Gastroesophageal sphincter (tissue), 4 donors: ENCODE measurements at places on chromosomes 7 and 10. TPM values are rescaled to one million over a fixed set of nuclear protein-coding genes. Genes with fewer than 3 reads are reported as not detected.

GLI3 gene
- 9.2 TPM for total RNA-seq

ZNF485 gene
- 2.6 TPM for total RNA-seq

CHN2 gene
- total RNA-seq: 9.7 TPM

ZNF775 gene
- total RNA-seq: 11.2 TPM

ZNF467 gene
- 9.4 TPM for total RNA-seq

UTF1 gene
- not detected for total RNA-seq

TDRD1 gene
- total RNA-seq: not detected

COL13A1 gene
- 6.8 TPM for total RNA-seq

LDB3 gene
- 15.5 TPM for total RNA-seq

GPR141 gene
- not detected for total RNA-seq

LMOD2 gene
- total RNA-seq: not detected

LIPJ gene
- not detected for total RNA-seq

SEMA3A gene
- 24.6 TPM for total RNA-seq

SPDYE2B gene
- not detected for total RNA-seq

DNA sequence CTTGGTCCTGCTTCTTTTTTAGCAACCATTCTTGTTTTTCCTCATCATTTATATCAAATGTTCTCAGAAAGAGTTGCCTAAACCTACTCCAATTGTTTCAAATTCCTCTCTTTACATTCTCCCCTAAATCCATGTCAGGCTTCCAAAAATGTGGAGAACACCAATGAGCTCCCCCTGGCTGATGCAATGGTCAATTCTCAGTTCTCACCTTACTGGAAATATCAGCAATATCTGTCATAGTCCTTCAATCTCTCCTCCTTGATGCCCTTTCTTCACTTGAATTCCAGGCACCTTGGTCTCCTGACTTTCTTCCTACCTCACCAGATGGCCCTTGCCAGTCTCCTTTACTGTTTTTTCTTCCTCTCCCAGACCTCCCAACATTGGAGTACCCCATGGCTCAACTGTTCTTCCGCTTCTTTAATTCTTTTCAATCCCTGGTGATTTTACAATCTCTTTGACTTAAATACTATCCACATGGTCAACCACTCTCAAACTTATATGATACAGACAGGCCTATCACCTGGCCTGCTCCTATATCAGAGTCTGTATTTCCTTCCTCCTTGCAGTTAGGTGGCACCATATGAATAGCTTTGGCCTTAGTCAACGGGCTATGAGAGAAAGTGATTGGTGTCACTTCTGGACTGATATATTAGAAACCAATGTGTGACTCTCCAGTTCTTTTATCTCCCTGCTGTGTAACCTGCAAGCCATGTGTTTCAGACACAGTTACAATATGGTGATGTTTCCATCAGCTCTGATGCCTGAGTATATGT is 47.4 kb upstream of the CAV2 start:
- ATAC-seq: no peak

GRCh38 chr7:35036361-35037171 is 719 bp downstream of the DPY19L1 start:
- ATAC-seq: peak; percentile 10

DNA sequence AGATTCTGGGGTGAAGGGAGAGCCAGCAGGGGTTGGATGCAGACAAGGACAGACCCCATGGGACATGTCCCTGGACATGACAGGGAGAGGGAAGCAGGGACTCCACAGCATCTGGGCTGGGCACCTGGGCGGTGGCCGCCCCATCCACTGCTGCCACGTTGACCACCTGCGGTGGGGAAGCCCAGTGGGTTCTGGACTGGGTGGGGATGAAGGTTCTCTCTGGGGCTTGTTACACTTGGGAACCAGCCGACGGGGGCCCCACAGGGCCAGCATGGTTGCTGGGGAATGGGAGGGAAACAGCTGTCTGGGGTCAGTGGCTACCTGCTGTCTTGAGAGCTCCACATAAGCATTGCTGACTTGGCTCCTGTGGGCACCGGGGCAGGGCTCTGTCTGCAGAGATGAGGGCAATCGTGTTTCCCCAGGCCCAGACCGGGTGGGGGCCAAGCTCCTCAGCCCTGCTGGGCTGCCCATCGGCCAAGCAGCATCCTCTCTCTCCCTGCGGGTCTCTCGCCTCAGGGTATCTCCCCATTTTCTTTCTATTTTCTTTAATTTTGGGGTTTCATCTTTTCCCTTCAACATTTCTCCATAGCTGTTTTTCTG is 443.6 kb upstream of the PFKP start:
- no peak for ATAC-seq

DNA sequence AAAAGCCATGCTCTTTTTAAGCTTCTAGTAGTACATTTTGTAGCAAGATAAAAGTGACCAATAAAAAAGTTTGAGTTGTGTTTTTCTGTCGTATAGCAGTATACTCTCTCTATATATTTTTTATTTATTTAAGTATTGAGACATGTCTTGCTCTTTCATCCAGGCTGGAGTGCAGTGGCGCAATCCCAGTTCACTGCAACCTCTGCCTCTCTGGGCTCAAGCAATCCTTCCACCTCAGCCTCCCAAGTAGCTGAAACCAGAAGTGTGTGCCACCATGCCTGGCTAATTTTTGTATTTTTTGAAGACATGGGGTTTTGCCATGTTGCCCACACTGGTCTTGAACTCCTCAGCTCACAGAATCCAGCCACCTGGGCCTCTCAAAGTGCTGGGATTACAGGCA is 2.8 kb downstream of the SUGCT start:
- no peak for ATAC-seq

DNA sequence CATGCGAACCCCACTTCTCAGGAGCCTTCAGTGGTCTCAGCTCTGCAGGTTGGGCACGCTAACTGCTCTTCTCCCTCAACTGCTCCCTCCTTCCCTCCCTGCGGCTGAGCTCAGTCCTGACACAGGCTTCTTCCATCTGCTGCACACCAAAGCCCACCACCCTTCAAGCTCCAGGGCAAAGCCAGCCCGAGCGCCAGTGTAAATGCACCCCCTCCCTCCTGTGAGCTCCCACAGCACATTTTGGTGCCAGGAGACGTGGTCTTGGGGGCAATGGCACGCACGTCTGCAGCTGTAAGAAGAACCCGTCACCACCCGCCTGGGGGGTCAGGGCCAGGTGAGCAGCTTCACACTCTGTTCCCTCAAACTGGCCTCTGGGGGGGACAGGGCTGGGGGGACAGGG is 15.9 kb downstream of the VIPR2 start:
- ATAC-seq: no peak

GRCh38 chr7:76356823-76357222 is 2.0 kb downstream of the YWHAG start:
- no peak for ATAC-seq

GRCh38 chr7:86391813-86392212 is 251.9 kb upstream of the GRM3 start:
- ATAC-seq: no peak

- no peak for ATAC-seq
These were observed 3.1 kb downstream of the HERPUD2 start for GRCh38 chr7:35691827-35692307.

DNA sequence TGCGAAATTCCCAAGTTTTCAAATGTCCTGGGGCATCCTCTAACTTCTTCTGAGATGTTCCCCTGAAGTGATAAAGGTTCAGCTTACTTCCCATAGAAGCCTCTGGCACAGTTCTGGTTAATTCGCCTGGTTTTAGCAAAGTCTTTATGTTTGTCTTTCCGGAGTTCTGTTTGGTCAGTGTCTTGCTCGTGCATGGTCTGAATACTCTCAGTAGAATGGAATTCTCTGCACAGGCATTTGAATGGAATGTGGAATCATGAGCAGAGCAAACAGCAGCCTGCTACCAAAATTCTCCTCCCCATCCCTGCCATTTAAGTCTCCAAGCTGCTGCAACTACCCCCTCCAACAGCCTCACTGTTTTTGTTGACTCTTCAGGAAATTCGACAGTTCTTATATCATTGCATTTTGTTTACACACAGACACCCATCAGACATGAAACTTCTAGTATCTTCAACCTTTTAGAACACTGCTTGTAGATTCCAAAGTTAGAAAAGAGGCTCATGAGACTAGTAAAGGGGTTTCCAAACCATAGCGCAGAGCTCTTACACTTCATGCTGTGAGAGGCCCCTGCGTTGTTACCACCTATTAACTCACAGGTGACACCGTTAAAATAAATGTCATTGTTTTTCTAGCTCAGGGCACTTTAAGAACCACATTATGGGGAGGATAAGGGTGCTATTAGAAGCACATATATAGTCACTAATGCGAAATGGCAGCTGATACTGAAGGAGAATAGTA is 129.7 kb downstream of the PLCE1 start:
- peak; percentile 62 for ATAC-seq

- ATAC-seq: no peak
These were observed 186.2 kb upstream of the NPSR1 start for GRCh38 chr7:34471844-34472243.

- peak; percentile 88 for ATAC-seq
These were observed at the start of gene IFIT1 for GRCh38 chr10:89391907-89392756. Gene IFIT1, plus strand, starts transcription at chr10:89392623. Its CDS starts 90 bp downstream, at chr10:89392713.

- no peak for ATAC-seq
These were observed 42.5 kb upstream of the USP6NL start for GRCh38 chr10:11653758-11654471.

GRCh38 chr7:107690611-107691010 is 30.0 kb downstream of the SLC26A4 start:
- no peak for ATAC-seq

GRCh38 chr7:73690646-73691045 is 7.2 kb downstream of the BUD23 start:
- no peak for ATAC-seq

- ATAC-seq: no peak
These were observed 197.3 kb downstream of the MACC1 start for GRCh38 chr7:20019757-20020432.

DNA sequence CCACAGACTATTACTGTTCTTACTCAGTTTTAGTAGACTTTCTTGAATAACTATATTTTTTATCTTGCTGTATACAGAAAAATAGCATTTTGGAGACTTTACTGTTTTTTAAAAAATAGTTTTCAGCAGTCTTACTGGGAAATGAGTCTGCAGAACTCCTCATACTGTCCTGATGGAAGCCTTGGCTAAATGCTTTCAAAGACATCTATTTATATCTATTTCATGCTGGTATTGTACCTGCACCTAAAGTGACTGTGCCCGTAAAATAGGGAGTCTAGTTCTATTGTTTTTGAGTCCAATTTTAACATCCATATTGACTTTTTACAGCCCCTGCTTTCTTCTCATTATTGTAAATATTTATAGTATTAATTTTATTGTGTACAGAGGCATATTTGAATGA is 288.6 kb upstream of the CDC14C start:
- no peak for ATAC-seq

DNA sequence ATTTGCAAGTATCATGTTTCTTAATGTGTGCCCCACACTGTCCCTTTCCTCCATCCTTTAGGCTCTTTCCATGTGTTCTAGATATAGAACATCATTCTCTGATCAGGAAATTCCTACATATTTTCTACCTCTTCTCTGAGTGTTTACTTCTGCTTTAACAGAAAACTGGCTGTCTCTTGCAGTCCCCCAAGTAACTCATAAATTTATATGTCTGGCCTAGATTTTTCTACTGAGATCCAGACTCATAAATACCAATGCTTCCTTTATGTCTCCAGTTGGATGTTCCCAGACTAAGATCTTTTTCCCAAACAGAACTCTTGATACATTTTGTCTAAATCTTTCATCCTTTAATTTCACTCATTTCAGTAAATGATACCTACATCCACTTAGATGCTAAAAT is 181.8 kb downstream of the CDK14 start:
- ATAC-seq: no peak

DNA sequence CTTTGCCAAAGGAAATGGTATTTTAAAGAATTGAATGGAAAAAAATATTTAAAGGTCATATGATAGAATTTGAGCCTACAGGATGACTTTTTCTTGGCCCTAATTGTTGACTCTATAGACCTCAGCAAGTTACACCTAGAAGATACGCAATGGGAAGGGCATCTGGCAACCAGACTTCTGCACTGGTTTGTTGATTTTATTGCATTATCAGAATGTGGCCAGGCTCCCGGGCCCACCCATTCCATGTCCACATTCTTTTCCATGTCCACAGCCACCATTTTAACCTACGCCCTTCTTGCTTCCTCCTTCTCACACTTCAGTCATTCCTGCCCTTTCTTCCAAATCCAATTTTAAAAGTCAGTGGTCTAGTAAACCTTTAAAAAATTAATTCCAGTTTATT is 738.4 kb downstream of the SUGCT start:
- ATAC-seq: no peak

- no peak for ATAC-seq
These were observed 92.9 kb upstream of the DUSP5 start for GRCh38 chr10:110404825-110405224.

DNA sequence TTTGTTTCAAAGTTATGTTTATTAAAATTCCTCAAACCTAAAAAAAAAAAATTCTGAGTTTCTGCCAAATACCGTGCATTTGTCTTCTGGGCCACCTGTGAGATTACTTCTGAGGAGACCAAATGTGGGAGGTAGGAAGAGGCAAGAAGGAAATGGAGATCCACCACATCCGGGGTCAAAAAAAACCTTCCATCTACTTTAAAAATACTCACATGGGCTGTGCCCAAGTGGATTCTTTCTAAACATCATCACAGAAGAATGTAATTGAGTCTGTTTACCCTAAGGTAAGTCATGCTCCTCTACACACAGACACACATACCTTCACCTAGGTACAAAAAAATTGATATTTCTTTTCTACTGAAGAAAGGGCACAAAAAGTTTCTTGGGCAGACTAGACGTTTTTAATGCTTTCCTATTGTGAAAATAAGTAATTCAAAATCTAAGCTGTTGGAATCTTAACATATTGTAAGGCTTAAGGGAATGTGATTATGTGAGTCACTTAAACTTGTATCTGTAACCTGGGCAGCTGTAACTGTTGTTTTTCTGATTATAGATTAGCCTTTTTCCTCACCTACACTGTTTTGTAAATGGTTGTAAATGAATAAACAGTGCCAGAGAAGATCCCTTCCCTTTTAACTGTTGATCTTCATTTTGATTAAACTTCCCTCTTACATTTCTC is 19.1 kb upstream of the SPOCK2 start:
- no peak for ATAC-seq

DNA sequence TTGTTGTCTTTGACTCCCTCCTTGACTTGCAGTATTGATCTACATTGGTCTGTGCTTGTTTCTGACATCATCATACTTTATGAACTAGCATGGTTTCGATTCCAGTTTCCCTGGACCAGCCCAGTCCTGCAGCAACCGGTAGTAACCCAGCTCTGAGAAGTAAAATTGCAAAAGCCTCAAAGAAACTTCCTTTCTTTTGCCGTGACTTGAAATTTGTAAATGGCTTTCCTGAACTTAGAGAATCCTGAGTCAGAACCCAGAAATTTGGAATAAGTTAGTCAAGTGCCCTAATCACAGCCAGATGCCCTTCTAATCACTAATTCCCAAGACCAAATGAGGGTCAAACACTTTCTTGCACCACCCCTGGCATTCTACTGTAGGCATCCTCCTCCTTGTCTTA is 15.0 kb downstream of the TAS2R60 start:
- no peak for ATAC-seq

DNA sequence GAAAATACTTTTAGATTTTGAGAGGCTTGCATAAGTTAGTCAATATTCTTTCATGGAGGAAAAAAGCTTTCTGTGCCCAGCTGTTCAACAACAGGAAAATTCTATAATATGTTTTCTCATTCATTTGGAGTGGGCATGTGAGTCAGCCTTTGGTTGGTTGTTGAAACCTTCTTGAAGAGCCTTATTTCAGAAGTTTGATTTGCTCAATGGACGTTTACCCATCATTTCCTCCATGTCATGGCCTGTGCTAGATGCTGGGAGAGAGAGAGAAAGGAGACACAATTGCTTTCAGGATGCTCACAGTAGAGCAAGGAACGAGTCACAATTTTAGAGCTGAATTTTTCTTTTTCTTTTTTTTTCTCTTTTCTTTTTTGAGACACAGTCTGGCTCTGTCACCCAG is 181.7 kb downstream of the PRKCQ start:
- no peak for ATAC-seq
